SK-N-SH (cell line): ENCODE measurements at places on chromosomes 1 and 21. TPM values are rescaled to one million over a fixed set of nuclear protein-coding genes. Genes with fewer than 3 reads are reported as not detected.
A peak's percentile ranks its signal among the peaks of the same experiment; 100 is the strongest.

GRCh38 chr1:172180501-172181285 is 239.8 kb upstream of the C1orf105 start:
- DNase-seq: no peak
- peaks cover 16% of the 10 kb centered on the region for H3K4me1 ChIP-seq
- peak overlapping the region; percentile 80 for H3K27ac ChIP-seq

DNA sequence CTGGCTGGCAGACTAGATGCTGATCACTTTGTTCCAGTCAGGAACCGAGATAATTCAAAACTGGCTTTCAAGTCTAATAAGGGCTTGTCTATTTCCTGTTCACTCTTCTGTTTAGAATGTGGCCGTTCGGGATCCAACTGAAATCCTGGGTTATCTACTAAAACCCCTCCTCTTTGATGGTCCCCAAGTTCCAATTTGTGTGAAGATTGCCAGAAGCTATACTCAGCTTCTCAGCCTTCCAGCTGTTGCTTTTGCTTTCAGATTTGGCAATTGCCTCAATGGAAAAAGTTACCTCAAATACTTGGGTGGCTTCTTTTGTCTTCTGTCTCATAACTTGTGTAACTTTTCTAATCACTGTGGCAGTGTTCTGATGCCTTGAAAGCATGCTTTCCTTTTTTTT is 43.7 kb downstream of the BTBD8 start:
- DNase-seq: no peak
- H3K4me1 ChIP-seq: no peaks in the 10 kb centered on the region
- no peak overlapping the region for H3K27ac ChIP-seq
- H3K36me3 ChIP-seq: no peaks in the 10 kb centered on the region

DNA sequence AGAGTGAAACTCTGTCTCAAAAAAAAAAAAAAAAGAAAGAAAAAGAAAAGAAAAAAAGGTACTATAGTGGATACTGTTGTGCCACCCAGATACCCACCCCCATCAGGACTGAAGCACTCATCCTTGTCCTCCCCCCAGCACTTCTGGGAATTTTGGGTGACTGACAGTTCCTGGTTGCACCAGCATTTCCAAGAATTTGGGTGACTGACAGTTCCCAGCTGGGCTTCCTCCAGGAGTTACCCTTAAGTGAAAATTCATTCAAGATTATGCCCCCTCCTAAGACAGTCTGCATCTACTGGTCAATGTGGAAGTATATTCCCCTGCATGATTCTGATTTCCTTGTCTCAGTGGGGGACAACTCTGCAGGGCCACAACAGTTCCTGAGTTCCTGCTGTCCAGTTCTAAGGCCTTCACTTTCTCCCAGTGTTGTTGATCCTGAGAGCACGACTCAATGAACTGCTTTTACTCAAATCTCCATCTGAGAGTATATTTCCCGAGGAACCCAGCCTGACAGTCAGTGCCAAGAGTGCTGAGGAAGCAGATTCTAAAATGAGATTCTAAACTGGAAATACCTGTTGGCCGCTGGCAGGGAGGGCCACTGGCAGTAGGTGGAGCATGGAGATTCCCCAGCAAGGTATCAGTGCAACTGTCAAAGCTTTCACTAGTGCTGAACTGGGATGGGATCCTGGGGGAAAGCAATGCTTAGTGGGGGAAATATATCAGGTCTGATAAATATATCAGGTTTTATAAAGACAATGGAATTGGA is 18.5 kb downstream of the RIIAD1 start:
- H3K4me3 ChIP-seq: no peak overlapping the region
- H3K27ac ChIP-seq: no peak overlapping the region
- no peak for DNase-seq
- no peaks in the 10 kb centered on the region for H3K36me3 ChIP-seq

DNA sequence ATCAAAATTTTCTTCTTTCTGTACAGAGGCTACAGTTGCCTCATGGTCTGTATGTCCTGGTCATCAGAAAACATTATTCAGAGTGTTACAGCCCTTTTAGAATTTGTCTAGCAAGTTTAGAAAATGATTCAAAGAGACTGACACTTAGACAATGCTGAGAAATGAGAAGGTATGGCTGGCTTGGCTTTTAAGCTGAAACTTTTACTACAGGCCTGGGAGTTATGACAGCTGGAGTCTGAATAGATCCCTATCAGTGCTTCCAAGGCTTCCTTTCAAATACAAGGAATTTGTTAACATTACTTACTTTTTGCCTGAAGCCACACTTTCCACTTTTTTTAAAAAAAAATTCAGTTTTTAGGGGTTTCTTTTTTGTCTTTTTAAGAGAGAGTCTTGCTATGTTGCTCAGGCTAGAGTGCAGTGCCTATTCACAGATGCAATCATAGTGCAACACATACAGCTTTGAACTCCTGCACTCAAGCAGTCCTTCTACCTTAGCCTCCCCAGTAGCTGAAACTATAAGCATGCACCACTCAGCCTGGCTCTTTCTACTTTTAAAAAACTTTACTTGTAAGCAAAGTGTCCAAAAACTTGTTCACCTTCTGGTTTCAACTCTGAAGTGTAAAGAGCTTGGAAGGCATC is 10.5 kb upstream of the COP1 start:
- H3K4me1 ChIP-seq: no peaks in the 10 kb centered on the region
- H3K27ac ChIP-seq: no peak overlapping the region
- H3K36me3 ChIP-seq: no peaks in the 10 kb centered on the region
- no peak for DNase-seq

The LCA5L gene
- polyA plus RNA-seq: 0.74 and 1.0 TPM in 2 replicates

The KIF2C gene
- polyA plus RNA-seq: 20.7 and 22.2 TPM in 2 replicates

The ANKRD65 gene
- polyA plus RNA-seq: 0.06 and 0.07 TPM in 2 replicates

The HOOK1 gene
- 0.34 and 0.35 TPM in 2 replicates for polyA plus RNA-seq

The RIMKLA gene
- polyA plus RNA-seq: 0.08 and 0.13 TPM in 2 replicates

The OR2T35 gene
- not detected in 2 replicates for polyA plus RNA-seq

The STUM gene
- not detected in 2 replicates for polyA plus RNA-seq

The MYOG gene
- not detected in 2 replicates for polyA plus RNA-seq

The LYPD8 gene
- polyA plus RNA-seq: 1.5 and 1.6 TPM in 2 replicates
